Chondrocyte (in vitro differentiated cells): ENCODE measurements at places on chromosomes 7 and 10. TPM values are rescaled to one million over a fixed set of nuclear protein-coding genes. Genes with fewer than 3 reads are reported as not detected.

- no peak for DNase-seq
- no peaks in the 10 kb centered on the region for H3K36me3 ChIP-seq
Measured at GRCh38 chr7:13990319-13990983, 985 bp upstream of the ETV1 start.

- H3K36me3 ChIP-seq, result no peaks in the 10 kb centered on the region
- H3K4me1 ChIP-seq, result no peaks in the 10 kb centered on the region
- no peak overlapping the region for H3K27ac ChIP-seq
- no peaks in the 10 kb centered on the region for H3K27me3 ChIP-seq
Measured at GRCh38 chr10:51510231-51510630, 189.2 kb downstream of the CSTF2T start.

GRCh38 chr7:20279979-20280378, 50.7 kb upstream of the ITGB8 start:
- no peaks in the 10 kb centered on the region for H3K36me3 ChIP-seq
- H3K27me3 ChIP-seq, result no peaks in the 10 kb centered on the region
- peaks cover 13% of the 10 kb centered on the region for H3K4me1 ChIP-seq
- no peak overlapping the region for H3K4me3 ChIP-seq

GRCh38 chr10:4526311-4526731, 299.7 kb upstream of the AKR1E2 start:
- H3K27ac ChIP-seq, result no peak overlapping the region
- no peaks in the 10 kb centered on the region for H3K4me1 ChIP-seq
- H3K36me3 ChIP-seq, result peaks cover 2% of the 10 kb centered on the region
- no peak for DNase-seq

GRCh38 chr10:87546210-87546609, 41.5 kb downstream of the MINPP1 start:
- peaks cover 20% of the 10 kb centered on the region for H3K36me3 ChIP-seq
- H3K27ac ChIP-seq, result no peak overlapping the region
- no peak for DNase-seq
- no peak overlapping the region for H3K4me3 ChIP-seq

DNA sequence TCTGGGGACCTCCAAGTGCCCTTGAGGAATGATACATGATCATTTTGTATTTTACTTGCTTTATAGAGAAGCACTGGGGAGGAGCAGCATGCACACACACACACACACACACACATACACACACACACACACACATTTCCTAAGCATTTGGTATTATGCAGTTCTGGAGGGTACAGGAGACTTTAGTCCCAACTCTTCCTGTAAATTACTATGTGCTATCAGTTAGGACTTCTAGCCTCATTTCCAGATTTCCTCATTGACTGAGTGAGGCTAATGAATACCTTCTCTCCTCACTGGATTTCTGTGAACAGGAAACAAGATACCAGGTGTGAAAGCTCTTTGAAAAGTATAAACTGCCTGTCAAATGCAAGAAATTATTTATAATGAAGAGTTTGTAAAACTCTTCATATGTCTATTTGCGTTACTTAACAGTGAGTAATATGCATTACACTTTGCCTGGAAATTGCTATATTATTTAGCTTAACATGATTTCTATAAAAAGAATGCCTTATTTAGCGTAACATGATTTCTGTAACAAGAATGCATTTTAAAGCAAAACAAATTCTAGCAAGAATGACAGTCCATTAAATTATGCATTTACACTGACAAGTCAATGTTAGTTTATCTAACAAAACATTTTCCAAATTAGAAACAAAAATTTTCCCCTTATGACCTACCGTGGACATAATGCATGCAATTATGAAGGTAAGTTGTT, 34.2 kb downstream of the ACTA2 start:
- no peak overlapping the region for H3K4me3 ChIP-seq
- DNase-seq, result no peak
- no peaks in the 10 kb centered on the region for H3K36me3 ChIP-seq
- H3K27me3 ChIP-seq, result no peaks in the 10 kb centered on the region
- peaks cover 10% of the 10 kb centered on the region for H3K4me1 ChIP-seq
- H3K27ac ChIP-seq, result no peak overlapping the region

DNA sequence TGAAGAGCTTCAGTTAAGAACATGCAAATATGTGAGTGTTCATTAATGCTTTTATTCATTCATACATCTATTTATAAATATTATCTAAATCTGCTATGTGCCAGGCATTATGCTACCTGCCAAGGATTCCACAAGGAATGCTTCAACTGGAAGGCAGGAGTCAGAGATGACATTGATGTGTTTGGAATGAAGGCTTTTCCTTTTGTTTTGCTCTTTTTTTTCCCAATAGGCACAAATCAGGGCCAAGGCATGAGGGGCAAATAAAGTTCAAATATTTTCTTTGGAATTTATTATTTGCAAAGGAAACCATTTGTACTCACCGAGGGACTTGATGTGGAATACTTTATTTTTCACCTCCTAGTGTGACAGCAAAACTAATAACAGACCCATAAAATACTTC, 530.3 kb downstream of the ARL4A start:
- H3K36me3 ChIP-seq, result no peaks in the 10 kb centered on the region
- no peak overlapping the region for H3K4me3 ChIP-seq
- H3K4me1 ChIP-seq, result peaks cover 5% of the 10 kb centered on the region
- H3K27ac ChIP-seq, result no peak overlapping the region
- DNase-seq, result no peak

DNA sequence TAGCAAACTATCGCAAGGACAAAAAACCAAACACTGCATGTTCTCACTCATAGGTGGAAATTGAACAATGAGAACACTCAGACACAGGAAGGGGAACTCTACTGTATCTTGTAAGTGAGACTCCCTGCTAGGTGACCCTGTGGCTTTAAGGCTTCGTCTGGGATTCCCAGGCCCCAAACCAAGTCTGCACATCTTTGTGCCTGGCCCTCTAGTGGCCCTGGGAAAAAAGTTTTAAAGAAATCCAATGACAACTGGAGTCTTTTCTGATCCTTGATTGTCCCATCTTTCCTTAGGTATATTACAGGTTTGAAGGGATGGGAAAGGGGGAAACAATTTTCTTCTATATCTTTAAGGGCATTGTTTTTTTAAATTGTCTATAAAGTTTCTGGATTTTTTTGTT, 10.6 kb upstream of the LIPM start:
- no peak overlapping the region for H3K4me3 ChIP-seq
- no peak overlapping the region for H3K27ac ChIP-seq
- peaks cover 5% of the 10 kb centered on the region for H3K4me1 ChIP-seq
- DNase-seq, result no peak
- H3K27me3 ChIP-seq, result no peaks in the 10 kb centered on the region

DNA sequence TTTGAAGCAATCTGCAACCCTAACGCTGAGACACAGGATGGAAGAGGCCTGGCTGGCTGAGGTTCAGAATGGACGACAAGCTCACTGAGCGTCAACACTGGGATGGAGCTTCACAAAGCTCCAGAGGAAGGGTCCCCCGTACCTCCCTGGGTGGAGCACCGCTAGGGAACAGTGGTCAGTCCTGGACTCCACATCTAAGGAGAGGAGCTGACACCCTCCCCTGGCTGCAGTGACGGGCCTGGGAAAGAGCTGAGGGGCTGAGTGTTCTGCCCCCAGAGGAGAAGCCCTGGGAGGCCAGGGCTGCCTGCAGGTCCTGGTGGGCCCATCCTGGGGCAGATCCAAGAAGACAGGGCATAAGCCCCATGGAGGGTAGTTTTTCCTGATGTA, 146.2 kb downstream of the ARHGAP22 start:
- peaks cover 9% of the 10 kb centered on the region for H3K4me1 ChIP-seq
- H3K27ac ChIP-seq, result no peak overlapping the region
- H3K4me3 ChIP-seq, result no peak overlapping the region
- H3K36me3 ChIP-seq, result no peaks in the 10 kb centered on the region

- no peak for DNase-seq
- peaks cover 50% of the 10 kb centered on the region for H3K4me1 ChIP-seq
Measured at GRCh38 chr10:69091143-69091651, 3.3 kb downstream of the SRGN start.

DNA sequence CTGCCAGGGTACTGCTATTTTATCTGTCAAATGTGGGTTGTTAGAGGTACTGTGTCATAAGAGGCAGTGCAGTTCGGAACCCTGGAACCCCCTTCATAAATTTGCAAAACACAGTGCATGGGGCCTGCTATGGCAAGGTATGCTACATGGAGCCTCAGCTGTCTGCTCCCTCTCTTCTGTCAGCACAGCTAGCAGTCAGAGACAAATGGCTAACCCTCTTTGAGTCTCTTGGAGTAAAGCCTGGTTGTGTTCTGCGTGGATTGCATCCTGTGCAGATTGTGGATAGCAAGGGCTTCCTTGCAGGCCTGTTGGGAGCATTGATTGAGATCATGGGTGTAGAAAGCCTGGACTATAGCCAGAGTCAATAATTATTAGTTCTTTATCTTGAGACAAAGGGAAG, 397.8 kb downstream of the AUTS2 start:
- H3K27ac ChIP-seq, result no peak overlapping the region
- no peak for DNase-seq
- H3K4me3 ChIP-seq, result no peak overlapping the region
- no peaks in the 10 kb centered on the region for H3K27me3 ChIP-seq
- H3K36me3 ChIP-seq, result no peaks in the 10 kb centered on the region

DNA sequence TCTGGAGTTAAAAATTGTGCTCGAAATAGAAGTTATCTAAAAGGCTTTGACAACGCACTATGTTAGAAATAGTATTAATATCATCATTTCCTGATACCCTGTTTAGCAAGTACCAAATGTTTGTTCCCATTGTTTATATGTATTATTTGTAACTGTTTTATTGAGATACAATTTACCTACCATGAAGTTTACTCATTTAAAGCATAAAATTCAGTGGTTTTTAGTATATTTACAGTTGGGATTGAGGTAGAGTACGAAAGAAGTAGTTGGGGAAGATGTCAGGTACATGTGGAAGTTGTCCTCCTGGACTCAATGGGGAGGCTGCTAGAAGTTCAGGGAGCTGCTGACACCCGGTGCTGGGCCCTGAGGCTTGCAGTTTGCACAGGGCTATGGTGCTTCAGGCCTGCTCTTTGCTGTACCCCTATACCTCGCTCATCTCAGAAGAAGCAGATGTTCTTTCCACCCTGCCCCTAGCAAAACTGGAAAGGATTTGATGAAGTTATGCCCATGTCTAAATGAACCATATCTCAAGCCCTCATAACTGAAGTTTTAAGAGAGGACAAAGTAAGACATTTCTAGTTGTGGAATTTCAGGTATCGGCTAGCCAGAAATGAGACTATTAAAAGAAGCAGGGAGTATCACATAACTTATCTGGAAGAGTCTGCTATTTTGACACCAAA, 25.2 kb upstream of the WNT16 start:
- H3K4me3 ChIP-seq, result no peak overlapping the region
- H3K27me3 ChIP-seq, result no peaks in the 10 kb centered on the region
- H3K4me1 ChIP-seq, result peaks cover 29% of the 10 kb centered on the region
- H3K36me3 ChIP-seq, result no peaks in the 10 kb centered on the region
- H3K27ac ChIP-seq, result no peak overlapping the region

GRCh38 chr10:5944389-5945189, 32.8 kb downstream of the IL15RA start:
- peaks cover 48% of the 10 kb centered on the region for H3K4me1 ChIP-seq
- H3K4me3 ChIP-seq, result peak overlapping the region; percentile 29
- peak overlapping the region; percentile 97 for H3K27ac ChIP-seq
- H3K36me3 ChIP-seq, result no peaks in the 10 kb centered on the region
- no peaks in the 10 kb centered on the region for H3K27me3 ChIP-seq

DNA sequence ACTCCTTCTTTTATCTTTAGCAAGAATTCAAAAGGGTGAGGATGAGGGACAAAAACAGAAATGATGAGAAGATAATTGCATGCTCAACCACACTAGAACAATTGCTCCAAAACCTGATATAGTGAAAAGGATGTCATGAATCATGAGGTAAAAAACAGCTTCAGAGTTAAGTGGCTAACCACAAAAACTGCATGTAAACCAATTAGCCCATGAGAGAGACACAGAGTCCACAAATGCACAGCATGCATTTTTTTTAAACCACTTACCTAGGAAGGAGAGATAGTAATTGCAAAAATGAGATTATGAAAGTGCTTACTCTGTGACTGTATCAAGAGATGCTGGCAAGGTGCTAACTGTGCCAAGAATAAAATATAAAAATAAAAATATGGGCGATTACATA, 132.9 kb downstream of the MBL2 start:
- no peaks in the 10 kb centered on the region for H3K4me1 ChIP-seq
- peaks cover 1% of the 10 kb centered on the region for H3K27me3 ChIP-seq
- no peak overlapping the region for H3K4me3 ChIP-seq
- no peak for DNase-seq
- H3K27ac ChIP-seq, result no peak overlapping the region

GRCh38 chr7:96636342-96636860, 73.2 kb downstream of the SEM1 start:
- H3K27me3 ChIP-seq, result no peaks in the 10 kb centered on the region
- no peaks in the 10 kb centered on the region for H3K36me3 ChIP-seq
- DNase-seq, result no peak
- H3K4me3 ChIP-seq, result no peak overlapping the region
- H3K27ac ChIP-seq, result peak overlapping the region; percentile 6

GRCh38 chr7:1705856-1706255, 35.8 kb downstream of the ELFN1 start:
- no peaks in the 10 kb centered on the region for H3K4me1 ChIP-seq
- peaks cover 8% of the 10 kb centered on the region for H3K27me3 ChIP-seq
- peak; percentile 71 for DNase-seq
- H3K4me3 ChIP-seq, result no peak overlapping the region

GRCh38 chr7:92678291-92678920, 88.2 kb upstream of the FAM133B start:
- DNase-seq, result no peak
- peak overlapping the region; percentile 47 for H3K27ac ChIP-seq
- peaks cover 11% of the 10 kb centered on the region for H3K36me3 ChIP-seq
- H3K4me1 ChIP-seq, result peaks cover 31% of the 10 kb centered on the region

GRCh38 chr10:121462955-121463354, 135.3 kb downstream of the FGFR2 start:
- H3K4me1 ChIP-seq, result peaks cover 26% of the 10 kb centered on the region
- DNase-seq, result no peak
- no peaks in the 10 kb centered on the region for H3K36me3 ChIP-seq
- H3K27ac ChIP-seq, result no peak overlapping the region
- no peaks in the 10 kb centered on the region for H3K27me3 ChIP-seq

- H3K27ac ChIP-seq, result no peak overlapping the region
- H3K4me3 ChIP-seq, result no peak overlapping the region
- no peaks in the 10 kb centered on the region for H3K27me3 ChIP-seq
- no peak for DNase-seq
- no peaks in the 10 kb centered on the region for H3K4me1 ChIP-seq
- peaks cover 1% of the 10 kb centered on the region for H3K36me3 ChIP-seq
Measured at GRCh38 chr7:141884539-141885225, 31.5 kb upstream of the OR9A4 start.

Gene TNRC18
- total RNA-seq, result 95.4 to 137 TPM (median 101 TPM) in 3 replicates

Gene CALHM3
- not detected in 3 replicates for total RNA-seq

Gene OPN1SW
- total RNA-seq, result not detected in 3 replicates

Gene ELFN1
- 0.65 to 0.72 TPM (median 0.68 TPM) in 3 replicates for total RNA-seq

Gene TMEM236
- total RNA-seq, result 0.07 to 0.23 TPM (median 0.22 TPM) in 3 replicates

Gene SDK1
- 9.5 to 12.2 TPM (median 10.9 TPM) in 3 replicates for total RNA-seq

Gene ACBD7
- total RNA-seq, result 0.51 to 2.2 TPM (median 1.1 TPM) in 3 replicates

Gene PTEN
- total RNA-seq, result 82.9 to 85.4 TPM (median 83.5 TPM) in 3 replicates

Gene ZNF804B
- not detected in 3 replicates for total RNA-seq

Gene ARHGEF5
- total RNA-seq, result 2.6 to 7.3 TPM (median 7.2 TPM) in 3 replicates

Gene SYNPO2L
- 0.13 to 0.45 TPM in 2 of 3 replicates, not detected in the other for total RNA-seq

Gene SCIN
- 0.65 to 2.6 TPM (median 0.82 TPM) in 3 replicates for total RNA-seq
